SW480 (cell line): ENCODE measurements at places on chromosomes 2 and 18.

DNA sequence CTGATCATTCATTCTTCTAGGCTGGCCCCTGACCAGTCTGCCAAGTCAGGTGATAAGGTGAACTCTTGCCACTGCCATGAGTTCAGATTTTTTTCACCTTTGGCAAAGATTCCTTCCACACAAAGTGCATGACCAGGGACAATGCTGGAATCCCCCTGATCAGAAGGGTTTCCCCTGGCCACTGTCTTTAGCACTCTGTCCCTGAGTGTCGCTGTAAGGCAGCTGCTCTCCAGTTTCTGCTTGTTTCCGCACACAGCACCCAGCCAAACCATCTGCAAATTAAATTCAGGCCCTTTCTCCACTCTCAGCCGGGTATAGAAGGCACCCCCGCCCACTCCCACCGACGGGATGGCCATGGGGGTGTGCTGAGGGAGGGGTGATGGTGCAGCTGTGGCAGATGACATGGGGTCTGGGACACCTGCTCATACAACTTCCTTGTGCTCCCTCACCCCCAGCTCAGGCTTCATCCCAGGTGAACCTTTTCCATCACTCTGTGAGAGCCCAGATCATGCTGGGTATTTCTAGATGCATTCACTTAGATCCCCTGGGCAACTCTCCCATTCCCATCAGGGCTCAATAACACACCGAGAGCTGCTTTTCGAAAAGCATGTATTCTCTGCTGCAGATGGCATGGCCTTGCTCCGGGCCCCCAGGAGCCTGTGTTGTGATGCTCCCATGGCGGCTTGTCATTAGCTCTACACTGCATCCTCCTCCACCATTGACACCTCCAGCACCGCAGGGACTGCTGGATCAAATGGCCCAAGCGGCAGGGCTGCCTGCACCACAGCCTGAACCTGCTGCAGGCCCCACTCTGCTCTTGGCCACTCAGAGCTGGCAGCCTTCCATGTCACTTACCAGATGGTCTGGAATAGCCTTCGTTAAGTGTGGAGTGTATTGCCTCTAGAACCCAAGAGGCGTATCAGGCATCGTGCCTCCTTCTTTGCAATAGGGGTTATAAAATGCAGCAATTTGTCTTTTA, 52.3 kb upstream of the ROCK2 start:
- no peak for DNase-seq

DNA sequence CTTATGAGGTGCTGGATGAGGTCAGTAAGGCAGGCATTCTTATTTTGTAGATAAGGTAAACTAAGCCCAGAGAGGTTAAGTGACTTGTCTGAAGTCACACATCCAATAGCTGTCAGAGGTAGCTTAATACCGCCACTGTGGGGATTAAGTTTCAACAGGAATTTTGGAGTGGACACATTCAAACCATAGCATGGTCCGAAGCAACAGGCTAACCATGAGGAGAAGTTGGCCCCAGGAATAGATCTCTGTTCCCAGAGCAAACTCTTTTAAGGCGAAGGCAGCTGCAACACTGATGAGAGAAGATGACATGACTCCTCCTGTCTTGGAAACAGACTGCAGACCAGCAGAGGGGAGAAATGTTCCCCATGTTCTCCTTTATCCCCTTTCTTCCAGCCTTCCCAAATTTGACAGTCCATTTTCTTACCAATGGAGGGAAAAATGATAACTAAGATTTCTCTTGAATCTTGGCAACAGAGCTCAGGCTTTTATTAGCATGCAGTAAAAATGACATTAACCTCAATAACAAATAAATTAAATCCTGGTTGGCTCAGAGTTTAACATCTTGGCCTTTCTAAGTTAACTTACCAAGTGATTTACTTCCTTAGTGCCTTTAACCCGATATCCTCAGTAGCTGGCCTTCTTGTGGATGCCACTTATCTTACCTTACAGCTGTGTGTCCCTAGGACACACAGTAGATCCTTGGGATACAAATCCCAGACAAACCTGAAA, 67.9 kb upstream of the STPG4 start:
- no peak for DNase-seq

DNA sequence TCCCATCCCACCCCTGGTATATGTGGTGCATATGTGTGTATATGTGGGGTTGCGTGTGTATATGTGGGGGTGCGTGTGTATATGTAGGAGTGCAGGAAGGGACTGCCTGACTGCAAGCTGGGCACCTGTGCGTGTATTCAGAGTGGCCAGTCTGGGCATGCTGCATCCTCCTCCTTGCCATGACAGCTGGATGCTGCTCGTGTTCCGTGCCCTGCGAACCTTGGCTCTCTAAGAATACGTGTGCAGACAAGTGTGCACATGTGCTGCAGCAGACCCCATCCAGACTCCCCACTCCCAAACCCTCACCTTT, 222.1 kb downstream of the CELF4 start:
- no peak for DNase-seq

GRCh38 chr18:2627821-2628276, 27.7 kb upstream of the SMCHD1 start:
- DNase-seq: peak; percentile 63

DNA sequence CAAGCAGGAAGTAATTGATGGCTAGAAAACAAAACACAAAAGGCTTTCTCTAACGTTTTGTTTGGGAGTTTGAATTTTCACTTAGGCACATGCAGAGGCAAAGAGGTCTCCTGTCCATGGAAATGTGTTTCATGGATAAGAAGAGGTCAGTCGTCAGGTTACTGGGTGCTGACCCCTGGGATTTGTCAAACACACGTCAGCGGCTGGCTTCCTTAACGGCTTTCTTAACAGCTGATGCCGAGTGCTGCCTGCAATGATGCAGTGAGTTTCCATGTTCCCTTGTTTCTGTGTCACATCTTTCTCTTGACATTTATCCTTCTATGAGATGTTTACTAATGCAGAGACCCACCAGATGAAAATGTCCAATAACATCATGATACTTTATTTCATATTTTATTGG, 31.7 kb downstream of the GPR39 start:
- DNase-seq: no peak

DNA sequence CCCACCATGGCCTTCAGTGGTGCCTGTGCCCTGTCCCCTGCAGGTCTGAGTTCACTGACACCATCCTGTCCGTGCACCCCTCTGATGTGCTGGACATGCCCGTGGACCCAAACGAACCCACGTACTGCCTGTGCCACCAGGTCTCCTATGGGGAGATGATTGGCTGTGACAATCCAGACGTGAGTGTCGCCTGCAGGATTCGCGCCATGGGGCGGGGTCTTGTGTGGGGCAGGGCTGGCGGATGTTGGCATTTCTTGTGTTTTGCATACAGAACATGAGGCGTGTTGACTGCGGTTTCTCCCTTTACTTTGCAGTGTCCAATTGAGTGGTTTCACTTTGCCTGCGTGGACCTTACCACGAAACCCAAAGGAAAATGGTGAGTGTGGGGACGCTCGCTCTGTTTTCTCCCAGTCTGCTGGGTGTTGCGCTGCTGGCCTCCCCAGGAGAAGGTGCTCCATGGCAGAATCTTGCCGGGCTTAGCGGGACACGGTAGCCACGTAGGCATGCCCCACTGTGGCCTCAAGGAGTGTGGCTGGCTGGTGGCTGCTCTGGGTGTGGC, 11.5 kb upstream of the D2HGDH start:
- no peak for DNase-seq

DNA sequence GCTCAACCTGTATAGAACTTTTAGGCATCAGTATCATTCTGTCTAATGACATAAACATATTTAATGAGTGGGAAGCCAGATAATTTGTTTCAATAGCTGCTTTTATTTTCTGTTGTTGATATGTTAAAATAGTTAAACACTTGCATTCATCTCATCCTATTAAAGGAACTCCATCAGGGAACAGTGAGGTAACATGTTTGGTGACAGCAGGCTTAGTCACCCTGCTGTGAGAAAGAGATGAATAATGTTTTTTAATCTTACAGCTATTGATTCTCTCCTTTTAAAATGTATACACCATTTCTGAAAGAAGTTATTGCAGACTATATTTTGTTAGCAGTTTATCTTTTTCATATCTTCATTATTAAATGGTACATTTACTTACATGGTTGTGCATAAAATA, 123.3 kb upstream of the CWC22 start:
- DNase-seq: no peak

DNA sequence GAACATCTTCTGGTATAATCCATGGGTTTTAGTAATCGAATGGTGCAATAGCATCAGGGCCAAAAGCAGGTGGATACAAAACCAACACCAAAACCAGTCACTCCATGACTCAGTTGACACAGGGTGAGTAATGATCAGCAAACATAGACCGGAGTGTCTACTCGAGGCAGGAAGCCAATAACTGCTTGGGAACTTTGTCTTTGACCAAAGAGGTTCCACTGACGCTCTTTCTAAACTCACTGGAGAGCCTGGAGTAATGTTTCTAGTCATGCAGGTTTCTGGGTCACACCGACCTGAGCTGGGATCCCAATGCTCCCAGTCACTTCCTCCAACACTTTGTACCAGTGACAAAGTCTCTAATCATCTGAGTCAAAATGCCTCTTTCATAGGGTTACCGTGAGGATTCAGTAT, 30.9 kb downstream of the MREG start:
- no peak for DNase-seq

DNA sequence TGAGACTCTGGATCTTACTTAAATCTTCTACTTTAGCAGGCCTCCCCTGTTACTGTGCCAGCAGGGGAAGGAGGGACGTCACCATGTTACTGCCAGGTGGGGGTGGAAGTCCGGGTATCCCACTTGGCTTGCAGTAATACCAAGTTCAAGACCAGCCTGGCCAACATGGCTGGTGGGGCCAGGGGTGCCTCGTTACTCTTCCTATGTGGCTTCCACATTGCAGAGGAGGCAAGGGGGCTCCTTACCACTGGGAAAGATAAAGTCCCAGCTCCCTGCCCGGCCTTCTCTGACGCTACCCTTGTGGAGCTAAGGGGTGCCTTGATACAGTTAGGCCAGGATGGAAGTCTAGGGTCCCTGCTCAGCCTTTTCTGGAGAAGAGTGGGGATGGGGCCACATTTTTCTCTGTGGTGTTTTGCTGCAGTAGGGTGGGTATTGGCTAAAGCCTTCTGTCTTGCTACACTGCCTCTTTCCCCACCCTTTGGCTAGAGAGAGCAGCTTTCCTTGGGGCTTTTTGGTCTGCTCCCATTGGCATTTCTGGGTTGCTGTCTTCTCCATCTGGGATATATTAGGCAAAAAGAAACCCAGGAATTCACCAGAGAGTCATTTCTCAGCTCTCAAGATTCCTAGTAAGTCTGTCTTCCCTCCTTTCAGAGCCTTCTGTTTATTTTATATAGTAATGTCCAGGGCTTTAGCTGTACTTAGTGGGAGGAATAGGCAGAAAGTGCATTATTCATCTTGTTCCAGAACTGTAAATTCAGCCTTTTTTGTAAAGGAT, 21.9 kb downstream of the ELMOD3 start:
- DNase-seq: no peak

GRCh38 chr18:77132369-77133050, at the start of gene MBP:
Gene MBP (minus strand): TSS chr18:77132783. CDS start chr18:77105261, 27,522 bp downstream.
- peak; percentile 45 for DNase-seq

DNA sequence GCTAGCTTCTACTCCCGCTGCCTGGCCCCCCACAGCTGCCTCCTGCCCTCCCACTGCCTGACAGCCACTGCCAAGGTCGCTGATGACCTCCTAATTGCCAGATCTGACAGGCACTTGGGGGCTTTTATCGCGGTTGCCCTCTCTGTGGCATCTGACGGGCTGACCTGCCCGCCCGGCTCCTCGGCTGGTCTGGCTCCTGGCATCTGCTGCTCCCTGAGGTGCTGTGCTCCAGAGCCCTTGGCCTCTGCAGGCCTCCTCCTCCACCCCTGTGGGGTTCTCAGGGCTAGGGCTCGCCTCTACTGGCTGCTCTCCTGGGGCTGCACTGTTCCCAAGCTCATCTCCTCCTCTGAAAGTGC, 43.1 kb downstream of the INHBB start:
- DNase-seq: no peak

DNA sequence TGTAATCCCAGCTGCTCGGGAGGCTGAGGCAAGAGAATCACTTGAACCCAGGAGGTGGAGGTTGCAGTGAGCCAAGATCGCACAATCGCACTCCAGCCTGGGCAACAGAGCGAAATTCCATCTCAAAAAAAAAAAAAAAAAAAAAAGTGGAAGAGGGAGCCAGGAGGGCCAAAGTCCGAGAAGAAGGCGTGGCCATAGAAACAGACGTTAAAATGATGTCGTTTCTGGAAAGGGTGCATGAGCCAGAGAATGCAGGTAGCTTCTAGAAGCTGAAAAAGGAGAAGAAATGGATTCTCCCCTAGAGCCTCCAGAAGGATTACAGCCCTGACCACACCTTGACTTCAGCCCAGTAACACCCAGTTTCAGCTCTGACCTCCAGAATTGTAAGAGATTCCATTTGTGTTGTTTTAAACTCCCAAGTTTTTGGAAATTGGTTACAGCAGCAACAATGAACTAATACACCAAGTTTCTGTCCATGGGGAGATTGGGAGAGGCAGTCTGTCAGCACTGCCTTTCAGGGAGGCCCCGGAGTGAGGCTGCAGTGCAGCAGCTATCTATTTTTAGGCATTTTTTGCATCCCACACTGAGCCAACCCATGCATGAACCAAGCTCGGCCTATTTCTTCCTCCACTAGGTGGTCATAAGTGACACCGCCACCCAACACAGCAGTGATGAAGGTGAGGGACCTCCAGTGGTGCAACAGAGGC, 14.2 kb upstream of the TRAF3IP1 start:
- no peak for DNase-seq

DNA sequence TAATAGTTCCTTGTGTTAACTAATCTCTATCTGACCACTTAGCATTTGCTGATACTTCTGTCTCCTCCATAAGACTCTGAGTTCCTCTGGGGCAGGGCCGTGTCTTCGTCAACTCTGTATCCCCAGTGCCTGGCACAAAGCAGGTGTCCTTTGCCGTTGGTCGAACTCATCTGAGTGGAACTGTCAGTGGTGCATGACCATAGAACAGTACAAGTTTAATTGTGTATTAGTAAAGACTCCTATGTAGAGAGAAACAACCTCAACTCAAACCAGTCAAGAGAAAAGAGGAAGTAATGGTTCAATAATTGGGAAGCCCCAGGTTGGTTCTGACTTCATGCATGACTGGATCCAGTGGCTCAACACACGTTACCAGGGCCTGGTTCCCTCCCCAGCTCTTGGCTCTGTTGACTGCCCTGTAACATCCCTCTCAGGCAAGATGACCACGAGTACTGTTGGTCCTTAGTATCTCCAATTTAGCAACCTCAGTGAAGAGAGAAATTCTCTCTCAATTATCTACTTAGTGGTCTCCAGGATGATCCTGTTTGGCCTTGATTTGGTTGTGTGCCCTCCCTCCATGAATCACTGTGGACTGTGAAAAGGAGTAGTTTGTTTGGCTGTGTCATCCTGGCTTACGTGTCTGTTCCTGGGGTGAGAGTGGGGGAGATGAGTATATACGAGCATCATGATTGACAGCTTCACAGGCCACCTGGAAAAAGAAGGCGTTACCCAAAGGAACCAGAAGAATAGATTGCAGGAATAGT, 58.5 kb upstream of the MSH6 start:
- no peak for DNase-seq
